Muscle of back (tissue), 13 donors: ENCODE measurements at places on chromosomes 7 and 10.
A peak's percentile ranks its signal among the peaks of the same experiment; 100 is the strongest.

- DNase-seq = no peak
These were observed 205.4 kb upstream of the VSTM2A start for GRCh38 chr7:54336800-54337199.

- DNase-seq = peak; percentile 85
These were observed 2.3 kb upstream of the DRGX start for GRCh38 chr10:49398000-49398861.

GRCh38 chr10:102422545-102423129 is 2.0 kb downstream of the FBXL15 start:
- peak; percentile 84 for DNase-seq

DNA sequence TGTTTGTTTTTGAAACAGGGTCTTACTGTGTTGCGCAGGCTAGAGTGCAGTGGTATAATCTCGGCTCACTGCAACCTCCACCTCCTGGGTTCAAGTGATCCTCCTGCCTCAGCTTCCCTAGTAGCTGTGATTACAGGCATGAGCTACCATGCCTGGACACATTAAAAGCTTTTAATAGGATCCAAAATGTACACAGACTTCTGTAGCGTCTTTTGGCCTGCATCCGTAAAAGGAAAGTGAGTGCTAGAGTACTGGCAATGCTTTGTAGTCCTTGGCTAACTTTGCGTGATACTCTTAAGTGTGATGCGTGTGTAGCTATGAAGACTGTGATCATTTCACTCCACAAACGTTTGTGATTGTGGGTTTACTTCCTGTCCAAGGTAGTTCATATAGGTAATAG is 13.3 kb downstream of the ZRANB1 start:
- no peak for DNase-seq

- DNase-seq = peak; percentile 13
These were observed 43.7 kb upstream of the NXPH1 start for GRCh38 chr7:8389593-8390261.

- no peak for DNase-seq
These were observed 22.2 kb downstream of the ARHGAP21 start for GRCh38 chr10:24701447-24701846.

DNA sequence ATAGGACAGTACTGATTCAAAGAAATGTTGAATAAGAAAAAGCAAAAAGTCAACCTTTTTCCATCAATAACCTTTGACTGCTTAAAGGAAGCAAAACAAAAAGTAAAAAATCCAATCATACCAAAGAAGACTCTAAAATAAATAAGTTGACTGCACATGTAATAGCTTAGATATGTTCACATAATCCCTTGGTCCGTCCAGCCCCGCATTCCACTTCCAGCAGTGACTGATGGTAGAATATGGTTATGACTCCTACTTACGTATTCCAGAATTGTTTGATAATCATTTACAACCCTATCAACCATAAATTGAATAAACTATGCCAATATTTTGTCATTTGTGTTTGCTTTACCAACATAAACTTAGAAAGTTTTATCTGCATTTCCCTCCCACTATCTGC is 77.9 kb downstream of the CTNNA3 start:
- DNase-seq = no peak

GRCh38 chr7:4739528-4739992 is 35.9 kb upstream of the AP5Z1 start:
- DNase-seq = no peak

GRCh38 chr10:66819691-66820090 is 106.1 kb upstream of the LRRTM3 start:
- DNase-seq = no peak

DNA sequence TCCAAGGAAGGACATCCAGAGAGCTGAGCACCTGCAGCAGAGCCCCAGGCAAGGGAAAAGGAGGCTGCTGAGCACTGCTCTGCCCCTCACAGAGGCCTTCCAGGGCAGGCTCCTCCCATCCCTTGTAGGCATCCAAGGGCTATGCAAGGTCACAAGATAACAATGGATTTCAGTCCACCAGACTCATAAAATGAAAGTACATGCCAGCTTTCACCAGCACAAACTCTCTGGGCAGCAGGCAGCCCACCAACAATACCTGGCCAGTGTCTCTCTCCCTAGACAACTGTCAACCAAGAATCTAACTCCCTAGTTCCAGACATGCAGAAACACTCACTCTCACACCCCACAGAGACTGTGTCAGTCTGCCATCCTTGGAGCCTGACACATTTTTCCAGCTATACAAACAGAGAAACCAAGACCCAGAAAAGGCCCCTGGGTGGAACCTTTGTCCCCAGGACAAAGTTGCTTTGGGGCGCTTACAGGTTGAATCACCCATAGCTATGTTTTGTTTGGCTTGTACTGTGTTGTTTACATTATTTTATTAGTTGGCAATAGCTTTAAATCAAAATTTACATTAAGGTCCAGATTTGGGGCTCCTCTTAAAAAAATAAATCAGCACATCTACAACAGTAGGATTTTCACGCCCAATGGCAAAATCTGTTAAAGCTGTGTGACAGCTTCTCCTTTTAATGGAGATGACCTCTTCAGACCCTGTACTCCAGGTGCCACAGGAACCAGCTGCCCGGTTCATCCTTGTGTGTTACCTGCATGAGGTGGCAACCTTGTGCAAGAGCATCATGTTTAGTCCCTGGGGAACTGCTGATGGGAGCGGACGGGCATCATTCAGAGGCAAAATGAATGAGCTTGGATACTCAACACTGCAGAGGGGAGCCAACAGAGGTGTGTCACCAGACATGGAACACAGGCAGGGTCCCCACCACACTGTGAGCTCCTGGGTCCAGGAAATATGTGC is 5.2 kb downstream of the GRID1 start:
- DNase-seq = no peak

GRCh38 chr7:153383781-153384180 is 624.2 kb downstream of the ACTR3B start:
- peak; percentile 45 for DNase-seq

DNA sequence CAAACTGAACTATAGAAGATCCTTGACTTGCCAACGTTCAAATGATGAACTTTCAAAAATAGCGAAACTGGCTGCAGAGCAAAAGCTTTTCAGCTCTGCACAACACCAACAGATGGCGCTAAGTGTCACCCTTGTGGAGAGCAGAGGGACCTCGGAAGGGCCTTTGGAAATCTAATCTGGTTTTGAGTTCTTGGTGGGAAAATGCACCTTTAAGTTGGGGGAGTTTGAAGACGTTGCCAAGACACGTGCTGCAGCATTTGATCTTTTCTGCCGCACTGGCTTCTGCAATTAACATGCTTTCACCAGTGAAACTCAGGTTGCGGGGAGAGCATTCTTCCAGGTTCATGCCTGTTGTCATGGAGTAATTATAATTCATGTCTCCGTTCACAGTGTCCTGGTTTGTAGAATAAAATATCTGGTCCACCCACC is 26.3 kb upstream of the WDR11 start:
- DNase-seq = no peak

DNA sequence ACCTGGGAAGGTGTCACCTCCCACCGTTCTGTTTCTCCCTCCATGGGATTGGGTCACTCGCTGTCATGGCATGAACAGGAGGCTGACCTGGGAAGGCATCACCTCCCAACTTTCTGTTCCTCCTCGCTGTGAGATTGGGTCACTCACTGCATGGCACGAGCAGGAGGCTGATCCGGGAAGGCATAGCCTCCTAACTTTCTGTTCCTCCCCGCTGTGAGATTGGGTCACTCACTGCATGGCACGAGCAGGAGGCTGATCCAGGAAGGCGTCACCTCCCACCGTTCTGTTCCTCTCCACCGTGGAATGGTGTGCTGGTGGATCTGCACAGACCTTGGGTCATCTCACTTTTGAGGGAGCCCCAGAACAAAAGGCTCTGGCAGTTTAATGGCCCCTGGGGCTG is 239.2 kb upstream of the PRKCQ start:
- no peak for DNase-seq

GRCh38 chr10:15369256-15370211 is 1.6 kb downstream of the FAM171A1 start:
- DNase-seq = no peak

DNA sequence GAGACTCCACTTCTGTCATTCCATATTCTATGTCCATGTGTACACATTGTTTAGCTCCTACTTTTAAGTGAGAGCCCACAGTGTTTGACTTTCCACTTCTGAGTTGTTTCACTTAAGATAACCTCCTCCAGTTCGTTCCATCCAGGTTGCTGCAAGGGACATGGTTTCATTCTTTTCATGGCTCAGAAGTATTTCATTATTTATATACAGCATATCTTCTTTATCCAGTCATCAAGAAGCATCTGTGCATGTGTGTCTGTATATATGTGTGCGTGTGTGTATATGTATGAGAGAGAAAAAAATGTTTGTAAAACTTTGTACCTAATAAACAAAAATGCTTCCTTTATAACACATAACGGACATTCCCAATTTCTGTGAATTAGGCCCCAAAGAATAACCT is 6.2 kb downstream of the SEC61A2 start:
- no peak for DNase-seq

- DNase-seq = no peak
These were observed 500.9 kb downstream of the ARL4A start for GRCh38 chr7:13188236-13188805.

GRCh38 chr7:34107276-34107675 is 201.9 kb downstream of the BMPER start:
- DNase-seq = peak; percentile 90

DNA sequence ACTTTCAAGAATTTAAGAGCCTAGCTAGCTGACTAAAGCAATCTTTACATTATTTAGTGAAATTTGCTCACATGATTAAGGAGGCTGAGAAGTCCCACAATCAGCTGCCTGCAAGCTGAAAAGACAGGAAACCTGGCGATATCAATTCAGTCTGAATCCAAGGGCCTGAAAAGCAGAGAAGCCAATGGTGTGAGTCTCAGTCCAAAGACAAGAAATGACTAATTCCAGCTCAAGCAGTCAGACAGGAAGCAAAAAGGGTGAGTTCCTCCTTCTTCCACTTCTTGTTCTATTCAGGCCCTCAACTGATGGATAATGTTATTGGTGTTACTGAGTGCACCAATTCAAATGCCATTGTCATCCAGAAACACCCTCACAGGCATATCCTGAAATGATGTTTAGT is 1231.6 kb upstream of the CELF2 start:
- no peak for DNase-seq

DNA sequence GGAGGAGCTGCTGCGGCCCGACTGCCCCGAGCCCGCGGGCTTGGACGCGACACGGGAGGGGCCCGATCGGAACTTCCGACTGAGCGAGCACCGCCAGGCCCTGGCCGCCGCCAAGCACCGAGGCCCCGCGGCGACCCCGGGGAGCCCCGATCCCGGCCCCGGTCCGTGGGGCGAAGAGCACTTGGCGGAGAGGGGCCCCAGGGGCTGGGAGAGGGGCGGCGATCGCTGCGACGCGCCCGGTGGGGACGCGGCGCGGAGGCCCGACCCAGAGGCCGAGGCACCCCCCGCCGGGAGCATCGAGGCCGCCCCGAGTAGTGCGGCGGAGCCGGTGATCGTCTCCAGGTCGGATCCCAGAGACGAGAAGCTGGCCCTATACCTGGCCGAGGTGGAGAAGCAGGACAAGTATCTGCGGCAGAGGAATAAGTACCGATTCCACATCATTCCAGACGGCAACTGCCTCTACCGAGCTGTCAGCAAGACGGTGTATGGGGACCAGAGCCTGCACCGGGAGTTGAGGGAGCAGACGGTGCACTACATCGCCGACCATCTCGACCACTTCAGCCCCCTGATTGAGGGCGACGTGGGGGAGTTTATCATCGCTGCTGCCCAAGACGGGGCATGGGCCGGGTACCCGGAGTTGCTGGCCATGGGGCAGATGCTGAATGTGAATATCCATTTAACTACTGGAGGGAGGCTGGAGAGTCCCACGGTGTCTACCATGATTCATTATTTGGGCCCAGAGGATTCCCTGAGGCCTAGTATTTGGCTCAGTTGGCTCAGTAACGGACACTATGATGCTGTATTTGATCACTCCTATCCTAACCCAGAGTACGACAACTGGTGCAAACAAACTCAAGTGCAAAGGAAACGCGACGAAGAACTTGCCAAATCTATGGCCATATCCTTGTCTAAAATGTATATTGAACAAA is 1.4 kb downstream of the OTUD1 start:
- DNase-seq = peak; percentile 32

DNA sequence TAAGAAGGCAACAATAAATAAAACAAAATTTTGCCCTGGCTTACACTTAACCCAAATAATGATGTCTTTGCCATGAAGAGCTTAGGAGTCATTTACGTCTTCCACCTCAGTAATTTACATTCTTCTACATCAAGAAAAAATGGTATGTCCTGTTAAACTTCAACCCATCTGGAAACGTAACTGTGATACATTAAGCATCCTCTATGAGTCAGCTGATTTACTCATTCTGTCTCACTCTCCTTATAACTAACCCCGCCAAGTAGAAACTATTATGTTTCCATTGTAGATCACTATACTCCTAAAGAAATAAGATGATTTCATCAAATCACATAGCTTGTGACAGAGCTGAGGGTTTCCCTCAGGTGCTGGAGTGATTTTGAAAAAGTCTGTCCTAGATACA is 330.7 kb downstream of the CDC14C start:
- no peak for DNase-seq

DNA sequence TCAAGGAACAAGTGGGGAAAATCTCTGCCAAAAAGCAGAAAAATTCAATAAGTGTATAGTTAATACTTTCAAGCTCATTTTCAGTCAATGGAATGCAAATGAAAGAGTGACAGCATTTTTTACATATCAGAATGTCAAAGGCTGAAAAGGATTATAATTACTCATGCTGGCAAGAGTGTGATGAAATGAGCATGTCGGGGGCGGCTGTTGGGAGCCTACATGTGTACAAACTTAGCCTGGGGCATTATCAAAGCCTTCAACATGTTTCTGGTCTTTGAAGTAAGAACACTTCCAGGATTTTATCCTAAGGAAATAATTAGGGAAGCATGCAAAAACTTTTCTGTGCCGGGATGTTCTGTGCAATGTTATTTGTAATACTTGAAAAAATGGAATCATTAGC is 221.7 kb upstream of the LYZL1 start:
- no peak for DNase-seq

DNA sequence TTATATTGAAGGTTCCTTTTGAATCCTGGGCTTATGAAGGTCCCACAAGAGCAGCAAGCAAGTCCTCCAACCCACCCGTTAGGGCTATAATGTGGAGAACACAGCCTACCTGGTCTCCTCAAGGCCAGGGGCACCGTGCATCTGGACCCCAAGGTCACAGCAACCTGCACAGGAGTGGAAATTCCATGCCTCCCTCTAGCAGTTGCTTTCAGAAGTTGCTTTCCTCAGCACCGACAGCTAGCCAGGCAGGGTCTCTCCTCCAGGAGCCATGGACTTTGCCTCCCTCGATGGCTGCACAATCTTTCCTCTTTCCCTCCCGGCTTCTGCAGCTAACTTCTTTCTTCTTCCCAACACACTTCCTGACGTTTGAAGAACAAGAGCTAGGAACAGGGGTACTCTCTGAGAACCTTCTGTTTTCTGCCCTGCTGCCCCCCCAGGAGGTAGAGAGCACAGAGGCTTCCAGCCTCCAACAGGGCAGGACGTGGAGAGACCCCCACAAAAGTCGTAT is 149.8 kb downstream of the PTPN20 start:
- no peak for DNase-seq

- no peak for DNase-seq
These were observed 121.5 kb downstream of the CRPPA start for GRCh38 chr7:16299853-16300252.

- DNase-seq = no peak
These were observed 9.9 kb upstream of the OR2A5 start for GRCh38 chr7:144038887-144039286.
